ENCODE measurements at places on chromosomes 2 and 18.

DNA sequence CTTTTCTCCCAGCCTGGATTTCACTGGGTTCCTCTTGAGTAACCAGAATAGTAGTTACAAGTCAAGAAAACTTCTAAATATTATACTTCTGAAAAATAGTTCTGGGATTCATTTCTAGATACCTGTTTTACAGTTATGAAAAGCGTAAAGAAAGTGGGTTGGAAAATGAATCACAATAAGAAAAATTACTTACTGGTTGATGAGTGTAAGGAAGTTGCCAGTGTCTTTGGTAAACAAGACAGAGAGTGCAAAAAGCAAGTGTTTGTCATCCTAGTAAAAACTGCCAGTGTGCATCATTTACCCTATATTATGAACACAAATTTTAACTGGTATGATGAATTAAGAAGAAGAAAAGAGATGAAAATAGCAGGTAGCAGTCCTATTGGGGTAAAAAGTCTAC is 88.9 kb downstream of the R3HDM1 start:
- no peak for DNase-seq

GRCh38 chr2:151007365-151007764 is 254.3 kb downstream of the RBM43 start:
- peak; percentile 6 for DNase-seq

DNA sequence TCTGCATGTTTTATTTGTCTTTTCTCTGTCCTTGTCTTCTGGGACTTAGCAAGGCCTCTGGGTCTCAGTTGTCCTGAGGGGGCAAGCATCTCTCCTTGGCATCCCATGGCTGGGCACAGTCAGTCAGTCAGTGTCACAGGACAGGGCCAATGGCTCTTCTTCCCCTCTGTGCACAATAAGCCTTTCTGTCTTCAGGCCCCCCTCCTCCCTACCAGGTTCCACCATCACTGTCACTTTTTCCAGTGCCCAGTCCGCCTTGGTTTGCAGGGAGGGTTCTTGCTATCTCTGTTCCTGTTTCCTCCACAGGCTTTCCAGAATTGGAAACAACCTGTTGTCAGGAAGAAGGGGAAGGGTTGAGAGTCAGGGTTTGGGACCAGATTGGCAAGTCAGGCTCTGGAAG is 1.7 kb upstream of the VAMP5 start:
- DNase-seq, result no peak

- no peak for DNase-seq
These were observed 41.2 kb downstream of the CNGA3 start for GRCh38 chr2:98387478-98387877.

DNA sequence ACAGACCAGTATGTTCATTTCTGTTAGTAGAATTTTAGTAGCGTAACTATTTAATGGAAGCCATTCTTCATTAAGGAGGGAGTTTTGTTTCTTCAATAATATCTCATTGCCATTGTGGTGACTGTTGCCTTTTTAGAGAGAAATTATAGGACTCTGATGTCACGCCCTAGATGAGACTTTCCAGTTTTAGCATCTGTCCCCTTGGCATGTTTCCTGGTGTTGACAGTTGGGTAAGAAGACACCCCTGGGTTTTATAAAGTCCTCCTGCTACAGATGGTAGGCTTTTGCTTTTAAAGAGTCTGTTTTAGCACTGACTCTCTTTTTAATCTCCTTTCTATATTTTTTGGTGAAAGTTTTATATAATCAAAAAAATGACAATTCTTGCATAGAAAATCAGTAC is 41.9 kb downstream of the KCNJ3 start:
- no peak for DNase-seq

- peak; percentile 54 for DNase-seq
These were observed 10.8 kb upstream of the ERMN start for GRCh38 chr2:157336137-157337010.

Data from fibroblast of mammary gland (primary cell).